ENCODE measurements at places on chromosomes 5 and 9. TPM values are rescaled to one million over a fixed set of nuclear protein-coding genes. Genes with fewer than 3 reads are reported as not detected.

The AFAP1L1 gene
- 4.6 TPM for polyA plus RNA-seq

DNA sequence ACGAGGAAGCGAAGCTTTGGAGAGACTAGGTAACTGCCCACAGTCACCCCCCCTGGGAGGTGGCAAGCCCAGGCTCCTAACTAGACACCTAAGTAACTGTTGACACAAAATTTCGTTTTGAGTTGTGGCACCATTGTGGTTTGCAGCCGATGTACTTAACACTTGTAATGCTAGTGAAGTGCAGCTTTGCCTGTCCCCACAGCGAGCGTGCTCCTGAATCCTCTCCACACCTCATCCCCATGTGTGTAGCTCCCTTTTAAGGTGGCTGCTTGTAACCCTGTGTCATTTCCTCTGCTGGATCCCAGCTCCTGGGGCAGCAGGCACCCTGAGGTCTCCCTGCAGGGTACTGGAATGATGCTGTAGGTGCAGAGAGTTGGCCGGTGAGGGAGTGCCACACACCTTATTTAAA, 114.9 kb downstream of the TRIO start:
- DNase-seq, result no peak

The TCF7 gene
- polyA plus RNA-seq, result 0.84 TPM

DNA sequence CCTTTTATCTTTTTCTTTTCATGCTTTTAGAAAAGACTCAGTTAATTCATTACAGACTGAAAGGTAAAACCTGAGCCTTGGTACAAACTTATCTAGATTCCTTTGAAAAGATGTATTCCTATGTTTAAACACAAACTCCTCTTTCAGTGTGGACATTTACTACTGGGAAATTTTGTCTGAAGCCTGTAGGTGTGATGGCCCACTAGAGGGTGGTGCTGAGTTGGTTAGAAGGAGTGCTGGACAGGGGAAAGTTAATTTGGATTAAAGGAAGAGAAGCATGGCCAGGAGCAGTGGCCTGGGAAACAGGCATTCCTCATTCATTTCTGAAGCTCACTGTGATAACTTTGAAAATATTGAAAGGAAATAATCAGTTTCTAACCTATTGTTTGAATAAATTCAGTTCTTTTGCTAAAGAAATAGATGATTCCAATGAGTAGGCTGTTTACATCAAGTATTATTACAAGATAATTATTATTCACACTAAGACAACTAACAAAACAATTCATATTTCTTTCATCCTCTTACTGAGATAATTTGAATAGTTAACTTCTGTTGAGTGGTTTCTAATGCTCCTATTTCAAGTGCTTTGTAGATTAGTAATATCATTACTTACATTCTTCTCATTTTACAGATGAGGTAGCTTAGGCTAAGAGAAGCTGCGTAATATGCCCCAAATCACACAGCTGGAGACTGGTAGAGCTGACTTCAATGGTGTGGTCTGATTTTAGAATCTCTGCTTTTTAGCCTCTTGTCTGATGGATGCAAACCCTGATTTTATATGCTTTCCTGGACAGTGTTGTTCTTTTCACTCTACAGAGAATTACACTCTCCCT, 150.9 kb downstream of the ADGRV1 start:
- no peak for DNase-seq

- DNase-seq, result no peak
Measured at GRCh38 chr5:91266184-91266705, 116.9 kb downstream of the ARRDC3 start.

The ARSI gene
- polyA plus RNA-seq, result 1.7 TPM

- DNase-seq, result no peak
Measured at GRCh38 chr9:114504341-114505186, 709 bp downstream of the WHRN start.

The NUTM2G gene
- polyA plus RNA-seq, result not detected

- no peak for DNase-seq
Measured at GRCh38 chr5:133913413-133914155, 54.8 kb downstream of the C5orf15 start.

GRCh38 chr5:38824821-38825220, 21.0 kb upstream of the OSMR start:
- DNase-seq, result no peak

- peak; percentile 25 for DNase-seq
Measured at GRCh38 chr5:150409638-150410523, 2.8 kb downstream of the CD74 start.

DNA sequence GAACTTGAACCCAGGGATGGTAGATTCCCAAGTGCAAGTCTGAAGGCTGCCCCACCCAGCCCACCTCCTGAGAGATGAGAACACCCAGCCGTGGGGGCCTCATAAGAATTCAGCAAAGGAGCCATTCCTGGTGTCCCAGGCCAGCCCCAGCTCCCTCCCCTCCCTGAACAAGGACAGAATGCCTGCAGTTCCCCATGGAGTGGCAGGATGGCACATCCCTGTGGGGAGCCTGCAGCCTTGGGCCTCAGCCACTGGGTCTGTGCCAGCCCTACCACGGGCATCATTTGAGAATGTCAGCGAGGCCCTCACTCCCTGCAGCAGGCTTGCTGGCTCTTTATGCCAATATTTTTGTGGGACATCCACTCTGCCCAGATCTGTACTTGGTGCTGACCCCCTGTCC, 36.2 kb upstream of the RAPGEF1 start:
- no peak for DNase-seq

The NDUFB6 gene
- polyA plus RNA-seq, result 67.0 TPM

DNA sequence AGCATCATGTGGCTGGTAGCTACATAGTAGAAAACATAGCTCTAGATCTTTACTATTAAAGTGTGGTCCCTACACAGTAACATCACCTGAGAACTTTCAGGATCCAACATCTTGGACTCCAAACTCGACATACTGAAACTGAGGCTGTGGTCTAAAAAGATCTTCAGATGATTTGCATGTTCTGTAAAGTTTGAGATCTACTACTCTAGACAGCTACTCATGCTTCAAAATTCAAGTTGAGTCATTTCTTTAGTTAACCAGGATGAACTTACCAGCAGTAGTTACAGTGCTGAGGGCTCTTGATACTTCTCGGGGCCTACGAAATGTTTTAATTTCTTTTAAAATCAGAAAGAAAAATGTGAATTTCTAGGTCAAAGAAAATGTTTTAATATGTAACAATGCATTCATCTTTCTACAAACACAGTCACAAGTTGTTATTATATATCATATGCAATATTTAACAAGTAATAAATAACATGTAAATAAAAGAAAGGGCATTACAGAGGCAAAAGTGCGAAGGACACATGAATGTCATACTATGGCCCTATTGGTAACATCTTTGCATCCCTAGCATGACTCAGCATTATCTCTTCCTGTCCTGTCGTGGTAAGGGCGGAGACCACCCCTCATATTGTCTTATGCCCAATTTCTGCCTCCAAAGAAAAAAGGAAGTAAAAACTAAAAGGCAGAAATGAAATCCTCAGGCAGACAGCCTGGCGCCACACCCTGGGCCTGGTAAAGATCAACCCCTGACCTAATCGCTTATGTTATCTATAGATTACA, 563.9 kb upstream of the TLE4 start:
- DNase-seq, result no peak

- no peak for DNase-seq
Measured at GRCh38 chr9:14888272-14888671, 22.0 kb downstream of the FREM1 start.

DNA sequence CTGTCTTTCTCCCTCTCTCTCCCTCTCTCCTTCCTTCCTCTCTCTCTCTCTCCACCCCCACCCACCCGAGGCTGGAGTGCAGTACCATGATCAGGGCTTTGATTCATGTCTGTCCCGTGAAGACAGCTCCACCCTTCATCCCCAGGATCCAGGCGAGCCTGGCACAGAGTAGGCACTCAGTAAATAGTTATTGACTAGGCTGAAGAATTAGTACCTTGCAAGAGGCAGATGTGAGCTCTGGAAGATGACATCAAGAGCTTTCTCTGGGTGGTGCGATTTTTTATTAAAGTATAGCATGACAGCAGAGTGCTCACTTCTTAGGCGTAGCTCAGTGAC, 24.0 kb upstream of the WDR38 start:
- DNase-seq, result no peak

DNA sequence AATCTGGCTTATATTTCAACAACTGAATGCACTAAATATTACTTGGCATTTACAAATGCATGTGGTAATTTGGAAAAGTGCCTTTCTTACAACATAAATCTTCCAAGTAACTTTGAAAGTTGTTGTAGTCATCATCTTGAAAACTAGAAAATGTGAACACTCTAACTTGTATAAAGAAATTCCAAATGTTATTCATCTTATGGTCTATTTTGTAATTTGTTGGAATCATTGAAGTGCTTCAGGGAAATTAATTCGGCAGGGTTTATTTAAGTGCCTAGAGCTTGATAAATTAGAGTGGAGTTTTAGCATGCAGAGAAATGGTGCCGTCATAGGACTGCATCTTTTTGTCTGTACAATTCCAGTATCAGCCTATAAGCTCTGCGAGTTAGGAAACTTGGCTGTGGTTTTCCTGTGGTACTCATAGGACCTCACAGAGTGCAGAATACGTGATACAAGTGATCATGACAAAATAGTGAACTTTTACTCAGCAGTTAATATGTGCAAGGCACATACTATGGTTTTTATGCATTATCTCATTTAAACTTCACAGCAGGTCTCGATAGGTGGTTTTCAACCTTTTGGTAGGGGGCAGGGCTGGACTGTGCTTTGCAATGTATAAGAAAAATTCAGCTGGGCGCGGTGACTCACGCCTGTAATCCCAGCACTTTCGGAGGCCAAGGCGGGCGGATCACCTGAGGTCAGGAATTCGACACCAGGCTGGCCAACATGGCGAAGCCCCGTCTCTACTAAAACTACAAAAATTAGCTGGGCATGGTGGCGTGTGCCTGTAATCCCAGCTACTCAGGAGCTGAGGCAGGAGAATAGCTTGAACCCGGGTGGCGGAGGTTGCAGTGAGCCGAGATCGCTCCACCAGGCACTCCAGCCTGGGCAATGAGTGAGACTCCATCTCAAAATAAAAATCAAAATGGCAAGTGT, 79.6 kb downstream of the RAI14 start:
- no peak for DNase-seq

The ARID3C gene
- polyA plus RNA-seq, result 0.05 TPM

The LCP2 gene
- polyA plus RNA-seq, result not detected

The CTNND2 gene
- polyA plus RNA-seq, result not detected

The SCGB3A2 gene
- not detected for polyA plus RNA-seq

The SLC9A3 gene
- 0.85 TPM for polyA plus RNA-seq

The PCDHB4 gene
- 0.05 TPM for polyA plus RNA-seq

The ZFP2 gene
- polyA plus RNA-seq, result 0.32 TPM

The FKBP15 gene
- polyA plus RNA-seq, result 31.4 TPM

The CCNO gene
- 0.94 TPM for polyA plus RNA-seq

GRCh38 chr5:14337593-14337992, 194.5 kb downstream of the TRIO start:
- DNase-seq, result no peak

GRCh38 chr5:146334074-146334533, 4.5 kb upstream of the POU4F3 start:
- DNase-seq, result no peak

GRCh38 chr9:129054163-129054851, 17.9 kb downstream of the MIGA2 start:
- DNase-seq, result no peak

- no peak for DNase-seq
Measured at GRCh38 chr5:89005990-89006389, 123.0 kb upstream of the MEF2C start.

The LECT2 gene
- not detected for polyA plus RNA-seq

GRCh38 chr9:32387256-32387655, 2.8 kb downstream of the ACO1 start:
- no peak for DNase-seq

DNA sequence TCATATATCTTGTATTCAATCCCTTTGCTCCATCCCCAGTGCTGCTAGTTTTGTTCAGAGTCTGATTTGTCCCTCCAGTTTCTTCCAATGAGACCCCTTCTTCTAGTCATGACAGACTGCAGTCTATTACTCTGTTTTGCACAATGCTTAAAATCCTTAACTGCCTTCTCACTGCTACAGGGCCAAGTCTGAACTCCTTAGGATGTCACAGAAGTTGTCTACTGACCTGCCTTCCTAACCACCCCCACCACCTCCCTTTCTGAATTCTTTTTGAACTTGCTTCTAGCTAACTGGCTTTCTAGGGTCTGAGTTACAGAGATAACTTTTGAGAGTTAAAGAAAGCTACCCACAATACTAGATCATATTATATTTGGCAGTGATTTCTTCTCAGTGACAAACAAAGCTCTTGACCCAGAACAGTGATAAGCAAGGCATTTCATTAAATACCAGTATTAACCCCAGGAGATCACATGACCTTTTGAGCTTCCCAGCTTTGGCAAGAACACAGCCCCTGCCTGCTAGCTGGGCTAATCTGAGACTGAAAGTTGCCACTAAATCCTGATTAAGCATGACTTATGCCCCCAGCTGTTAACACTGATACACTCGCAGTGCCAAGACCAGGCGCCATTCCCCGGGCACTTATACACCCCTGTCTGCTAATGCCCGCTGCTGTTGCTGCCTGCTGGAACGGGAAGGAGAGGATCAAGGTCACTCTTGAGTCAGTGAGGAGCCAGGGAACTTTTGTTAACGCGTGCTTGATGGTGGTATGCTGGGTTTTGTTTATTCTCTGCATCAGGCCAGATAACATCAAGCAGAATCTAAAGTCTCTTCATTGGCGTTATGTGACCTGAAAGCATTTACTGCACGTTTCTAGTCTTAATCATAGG, 36.4 kb upstream of the ADAMTSL1 start:
- DNase-seq, result no peak

The NDUFA8 gene
- 90.9 TPM for polyA plus RNA-seq

The N4BP3 gene
- 1.3 TPM for polyA plus RNA-seq

DNA sequence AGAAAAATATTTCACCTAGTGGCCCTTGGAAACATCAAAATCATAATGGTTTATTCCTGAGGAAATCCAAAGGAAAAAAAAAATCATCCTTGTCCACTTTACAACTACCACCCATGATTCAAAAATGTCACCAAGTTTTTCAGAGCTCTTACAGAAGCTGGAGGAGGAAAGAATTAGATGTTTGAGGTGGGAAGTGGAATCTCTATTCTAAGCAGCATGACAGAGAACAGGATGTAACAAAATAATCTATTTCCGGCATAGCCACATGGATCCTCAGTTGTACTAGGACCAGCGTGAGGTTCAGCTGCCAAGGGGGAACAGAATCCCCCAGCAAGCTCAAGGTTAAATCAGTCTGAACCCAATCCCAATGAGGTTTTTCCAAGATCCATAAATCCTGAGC, 40.2 kb downstream of the FBXW11 start:
- DNase-seq, result no peak

- no peak for DNase-seq
Measured at GRCh38 chr5:2399096-2399495, 352.4 kb downstream of the IRX2 start.

The HTR1A gene
- not detected for polyA plus RNA-seq
